ENCODE measurements at places on chromosomes 12 and 14. TPM values are rescaled to one million over a fixed set of nuclear protein-coding genes. Genes with fewer than 3 reads are reported as not detected.

Gene HOXC13
- not detected for total RNA-seq

Gene NRIP2
- not detected for total RNA-seq

Gene ANKS1B
- total RNA-seq: 0.09 TPM

Gene IL26
- not detected for total RNA-seq

Gene LRCOL1
- total RNA-seq: 0.09 TPM

Gene DENND5B
- total RNA-seq: 8.4 TPM

Gene REM2
- 0.09 TPM for total RNA-seq
